ENCODE measurements at places on chromosomes 7 and 10.

GRCh38 chr7:48171202-48171601, at the start of gene ABCA13:
Gene ABCA13 (plus strand): TSS chr7:48171458. CDS start chr7:48171484, 26 bp downstream.
- peak; percentile 76 for DNase-seq

GRCh38 chr10:126504063-126504760, 115.9 kb upstream of the ADAM12 start:
- DNase-seq = peak; percentile 60

DNA sequence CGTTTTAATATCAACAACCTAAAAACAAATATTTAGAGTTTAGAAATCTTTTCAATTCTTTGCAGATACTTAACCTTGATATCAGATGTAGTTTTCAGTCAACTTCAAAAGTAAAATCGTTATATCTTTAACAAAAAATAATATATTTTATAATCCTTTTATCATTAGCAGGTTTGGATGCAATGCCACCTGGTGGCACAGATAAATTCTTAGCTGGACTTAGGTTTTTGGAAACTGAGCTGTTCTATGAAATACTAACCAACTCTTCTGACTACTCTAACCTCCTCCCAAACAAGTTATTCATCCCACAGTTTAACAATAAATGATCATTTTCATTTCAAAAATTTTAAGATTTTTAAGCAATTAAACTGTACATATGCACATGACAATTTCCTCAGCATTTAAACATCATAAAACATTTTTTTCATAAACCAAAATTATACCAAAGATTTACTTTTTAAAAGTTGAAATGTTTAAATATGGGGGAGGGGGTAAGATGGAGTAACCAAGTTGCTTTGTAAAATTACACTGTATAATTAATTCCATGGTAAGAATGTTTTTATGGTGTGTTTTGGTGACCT, 56.9 kb downstream of the HIBADH start:
- peak; percentile 61 for DNase-seq

- DNase-seq = no peak
Observed at GRCh38 chr7:31104361-31105255, 52.5 kb downstream of the ADCYAP1R1 start.

- DNase-seq = no peak
Observed at GRCh38 chr7:103937680-103938079, 51.8 kb downstream of the RELN start.

DNA sequence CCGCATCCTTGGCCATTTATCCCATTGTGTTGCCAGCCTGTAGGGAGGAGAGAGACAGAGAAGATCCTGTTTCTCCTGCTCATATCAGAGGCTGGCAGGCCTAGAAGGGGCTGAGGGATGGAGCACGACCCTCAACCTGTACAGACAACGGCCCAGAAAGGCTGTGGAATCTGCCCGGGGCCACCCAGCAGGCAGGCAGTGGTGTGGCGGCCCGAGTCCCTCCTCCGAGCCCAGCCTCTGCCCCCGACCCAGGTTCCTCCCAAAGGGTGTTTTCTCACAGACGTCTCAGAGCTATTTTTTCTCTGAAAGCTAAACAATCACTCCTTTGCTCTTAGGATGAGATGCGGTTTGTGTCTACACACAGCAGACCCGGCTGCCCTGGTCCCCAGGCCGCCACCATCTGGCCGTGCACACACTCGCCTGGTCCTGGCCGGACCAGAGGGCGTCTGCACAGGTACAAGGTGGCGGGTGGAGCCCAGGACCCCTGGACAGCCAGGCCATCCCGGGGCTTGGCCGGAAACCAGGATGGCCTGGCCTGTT, 69.3 kb downstream of the FOXL3 start:
- no peak for DNase-seq

DNA sequence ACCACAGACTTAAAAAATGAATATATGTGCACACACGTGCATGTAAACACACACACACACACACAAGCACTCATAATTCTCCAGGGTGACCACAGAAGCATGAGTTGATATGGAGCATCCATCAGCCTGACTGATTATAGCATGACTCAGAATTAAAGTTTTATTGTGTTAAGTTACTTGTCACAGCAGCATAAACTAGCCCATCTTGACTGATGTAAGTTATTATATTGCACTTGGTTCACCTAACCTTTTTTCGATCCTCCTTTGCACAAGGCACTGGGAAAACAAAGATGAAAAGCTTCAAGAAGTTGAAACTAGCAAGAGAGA, 18.8 kb upstream of the SLC35G1 start:
- peak; percentile 25 for DNase-seq

GRCh38 chr10:70850097-70850496, 34.3 kb downstream of the SGPL1 start:
- no peak for DNase-seq

DNA sequence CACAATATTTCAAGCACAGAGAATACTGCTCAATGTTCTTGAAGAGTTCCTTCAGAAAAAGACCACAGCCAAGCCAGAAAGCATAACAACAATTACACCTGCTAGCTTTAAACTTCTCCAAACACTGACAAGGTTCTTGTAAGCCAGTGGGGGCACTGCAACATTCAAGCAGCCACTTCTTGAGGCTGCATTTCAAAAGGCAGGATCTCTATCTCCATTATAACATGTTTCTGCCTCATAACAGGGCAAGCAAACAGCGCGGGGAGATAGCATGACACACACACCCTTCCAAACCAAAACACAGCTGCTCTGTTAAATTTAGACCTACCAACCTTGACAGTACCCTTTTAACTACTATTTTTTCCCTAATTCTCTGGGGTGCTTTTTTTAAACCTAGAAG, 30.8 kb downstream of the CHCHD3 start:
- DNase-seq = peak; percentile 41

DNA sequence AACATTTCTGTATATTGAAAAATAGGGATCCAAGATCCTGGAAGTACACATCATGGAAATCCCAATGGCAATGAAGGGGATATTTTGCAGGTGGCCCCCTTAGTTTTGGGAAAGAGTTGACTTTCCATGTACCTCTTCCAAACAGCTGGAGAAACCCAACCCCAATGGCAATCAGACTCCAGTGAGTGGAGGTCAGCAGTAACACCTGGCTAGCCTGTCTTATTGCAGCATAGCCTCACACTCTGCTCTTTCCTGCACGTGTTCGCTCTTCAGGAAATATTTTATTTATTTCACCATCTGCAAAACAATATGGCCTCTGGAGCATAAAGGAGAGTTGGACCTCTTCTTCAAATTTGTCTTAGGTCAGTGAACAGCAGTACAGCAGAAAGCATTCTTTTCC, 340.0 kb upstream of the NRP1 start:
- no peak for DNase-seq

DNA sequence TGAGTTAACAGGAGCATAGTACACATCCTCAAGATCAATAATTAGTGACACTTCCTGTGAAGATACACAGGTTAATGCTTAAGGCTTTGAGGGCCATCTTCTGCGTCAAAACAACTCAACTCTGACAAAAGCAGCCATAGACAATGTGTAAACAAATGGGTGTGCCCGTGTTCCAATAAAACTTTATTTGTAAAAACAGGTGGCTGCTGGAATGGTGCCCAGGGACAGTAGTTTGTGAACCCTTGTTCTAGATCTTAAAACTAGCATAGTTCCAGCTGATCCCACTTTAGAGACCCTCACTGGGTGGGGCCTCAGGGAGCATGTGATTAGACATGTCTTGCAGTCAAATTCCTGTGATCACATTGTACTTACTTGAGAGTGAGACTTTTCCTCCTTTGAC, 7.8 kb downstream of the OR2A14 start:
- DNase-seq = no peak

- no peak for DNase-seq
Observed at GRCh38 chr7:64888901-64889685, 14.0 kb upstream of the ZNF273 start.

- no peak for DNase-seq
Observed at GRCh38 chr10:33223326-33224000, 111.0 kb downstream of the NRP1 start.

DNA sequence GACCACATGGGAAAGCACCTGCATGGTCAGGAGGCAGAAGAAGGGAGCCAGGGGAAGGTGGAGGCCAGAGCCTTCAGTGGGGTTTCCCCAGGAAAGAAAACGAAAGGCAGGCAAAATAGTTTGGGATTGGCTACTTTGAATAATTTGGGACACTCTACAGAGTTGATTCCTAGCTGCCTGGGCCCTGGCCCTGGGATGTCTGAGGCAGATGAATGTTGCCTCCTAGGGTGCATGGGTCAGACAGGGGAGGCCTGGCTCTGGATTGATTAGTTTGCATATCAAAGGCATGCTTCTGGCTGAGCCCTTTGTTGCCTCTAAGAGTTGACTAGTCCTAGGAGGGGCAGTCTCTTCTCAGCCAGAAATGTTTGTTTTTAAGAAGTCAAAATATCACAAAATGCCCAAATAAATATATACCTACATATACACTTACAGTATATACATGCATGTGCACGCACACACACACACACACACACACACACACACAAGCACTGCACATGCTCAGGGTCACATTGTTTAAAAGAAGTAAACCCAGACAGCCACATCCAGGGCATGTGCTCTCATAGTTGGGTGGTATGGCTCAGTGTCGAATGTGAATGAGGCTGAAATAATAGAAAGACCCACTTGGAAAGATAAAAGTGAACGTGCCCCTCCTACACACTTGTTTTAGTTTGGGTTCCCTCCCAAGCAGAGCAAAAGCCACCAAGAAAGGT, 184.2 kb downstream of the GPAM start:
- no peak for DNase-seq

- peak; percentile 8 for DNase-seq
Observed at GRCh38 chr7:108836256-108836655, 266.6 kb downstream of the DNAJB9 start.

DNA sequence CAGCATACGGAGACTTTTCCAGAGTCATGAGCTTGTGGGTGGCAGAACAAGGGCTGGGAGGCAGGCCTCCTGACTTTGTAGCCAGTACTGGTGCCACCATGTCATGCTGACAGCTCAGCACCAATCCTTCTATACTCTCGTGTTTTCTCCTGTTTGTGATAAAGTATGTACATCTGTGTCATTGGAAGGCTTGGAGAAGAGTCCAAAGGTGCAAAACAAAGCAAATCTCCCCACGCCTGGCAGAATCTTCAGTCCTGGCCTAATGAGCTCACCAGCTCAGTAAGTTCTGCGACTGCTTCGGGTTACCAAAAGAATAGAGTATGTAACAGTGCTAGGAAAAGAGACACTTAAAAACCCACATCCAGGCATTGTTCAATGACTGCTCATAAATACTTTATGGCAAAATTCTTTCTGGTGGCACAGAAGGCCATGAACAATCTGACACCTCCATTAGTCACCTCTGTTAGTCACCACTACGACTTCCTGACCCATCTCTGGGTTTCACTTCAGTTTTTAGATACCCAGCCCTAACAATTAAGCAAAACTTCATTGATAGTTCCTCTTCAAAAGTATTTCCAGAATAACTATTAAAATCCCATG, 24.5 kb downstream of the STEAP1 start:
- peak; percentile 96 for DNase-seq

- no peak for DNase-seq
Observed at GRCh38 chr7:66739953-66740301, 606 bp upstream of the RABGEF1 start.

- DNase-seq = no peak
Observed at GRCh38 chr10:77279207-77279606, 358.4 kb downstream of the KCNMA1 start.

DNA sequence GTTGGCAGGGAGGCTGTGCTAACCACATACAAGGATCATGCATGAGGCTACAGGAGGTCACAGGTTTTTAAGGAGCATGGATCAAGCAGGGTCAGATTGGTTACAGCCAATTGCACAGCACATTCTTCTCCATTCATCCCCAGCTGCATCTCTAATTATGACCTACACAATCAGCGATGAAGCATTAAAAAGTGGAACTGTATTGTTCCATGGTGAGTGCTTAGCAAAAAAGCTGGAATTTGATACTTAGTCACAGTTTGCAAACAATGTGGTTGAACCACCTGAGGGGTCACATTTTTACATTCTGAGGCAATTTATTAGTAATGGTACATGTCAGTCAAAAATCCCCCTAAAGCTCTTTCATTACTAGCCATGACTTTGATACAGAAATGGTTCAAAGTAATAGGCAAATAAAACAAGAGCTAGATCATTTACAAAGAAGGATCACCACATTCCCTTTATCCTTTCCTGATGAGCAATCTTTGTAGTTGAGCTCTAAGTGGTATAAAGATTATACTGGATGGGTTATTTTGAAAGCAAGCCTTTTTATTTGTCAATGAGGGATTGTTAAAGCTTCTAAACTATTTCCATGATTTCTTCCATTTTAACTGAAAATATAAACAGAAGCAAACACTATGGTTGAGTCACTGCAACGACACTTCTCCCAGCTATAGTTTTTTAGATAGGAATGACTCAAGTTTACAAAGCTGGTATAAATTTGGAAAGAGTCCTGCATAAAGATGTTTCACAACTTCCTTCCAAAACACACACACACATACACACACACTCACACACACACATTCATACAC, 217.8 kb upstream of the SEMA3A start:
- peak; percentile 99 for DNase-seq

GRCh38 chr10:51422311-51423120, 276.9 kb downstream of the CSTF2T start:
- DNase-seq = peak; percentile 69

- DNase-seq = no peak
Observed at GRCh38 chr10:96651998-96652431, 65.2 kb upstream of the TM9SF3 start.

DNA sequence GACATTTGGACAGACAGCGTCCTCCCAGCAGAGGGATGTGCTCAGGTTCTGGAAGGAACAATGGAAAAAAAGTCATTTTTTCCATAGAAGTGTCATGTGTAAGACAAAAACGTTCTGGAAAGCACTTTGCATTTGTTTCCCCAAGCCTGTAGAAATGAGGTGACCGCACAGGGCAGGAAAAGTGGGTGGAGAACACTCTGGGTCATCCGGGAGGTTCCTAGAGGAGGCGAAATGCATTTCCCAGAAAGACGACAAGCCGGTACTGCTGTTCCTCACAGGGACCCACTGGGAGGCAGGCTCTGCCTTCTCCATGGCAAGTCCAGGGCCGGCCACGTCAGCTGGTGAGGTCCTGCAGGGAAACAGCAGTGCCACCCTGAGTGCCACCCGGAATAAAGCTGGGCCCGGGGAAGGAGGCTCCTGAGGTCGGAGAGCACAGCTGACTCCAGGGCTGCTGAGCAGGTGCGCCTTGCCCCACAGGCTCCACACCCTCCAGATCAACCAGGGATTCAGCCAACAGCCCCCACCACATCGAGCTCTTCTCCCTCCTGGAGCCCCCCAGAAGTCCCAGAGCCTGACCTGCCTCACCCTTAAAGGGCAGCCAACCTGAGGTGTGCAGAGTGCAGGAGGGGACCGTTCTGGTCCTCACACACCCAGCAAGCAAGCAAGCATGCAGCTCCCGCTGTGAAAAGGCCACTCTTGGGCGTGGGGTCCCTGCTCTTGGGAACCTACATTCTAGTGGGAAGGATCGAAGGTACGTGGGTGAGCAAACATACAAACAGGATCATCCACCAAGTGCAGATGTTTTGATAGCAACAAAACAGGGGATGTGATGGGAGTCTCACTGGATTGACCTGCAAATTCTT, 28.8 kb upstream of the INPP5A start:
- DNase-seq = no peak

DNA sequence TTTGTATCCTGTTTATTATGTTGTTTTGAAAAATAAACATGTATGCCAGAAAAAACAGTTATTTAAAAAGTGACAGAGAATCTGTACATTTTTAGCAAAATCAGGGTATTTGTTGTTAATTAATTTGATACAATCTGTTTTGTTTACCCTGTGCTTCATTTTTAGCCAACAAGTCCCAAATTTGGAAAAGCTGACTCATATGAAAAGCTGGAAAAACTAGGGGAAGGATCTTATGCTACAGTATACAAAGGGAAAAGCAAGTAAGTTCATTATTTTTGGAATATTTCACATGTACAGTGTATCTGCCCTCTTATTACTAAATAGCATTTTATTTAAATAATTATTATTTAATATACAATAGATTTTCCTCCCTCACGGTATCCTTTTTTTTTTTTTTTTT, 151.4 kb downstream of the CDK14 start:
- DNase-seq = peak; percentile 9

Data from HCEC 1CT (cell line).